ENCODE measurements at places on chromosomes 5 and 9. TPM values are rescaled to one million over a fixed set of nuclear protein-coding genes. Genes with fewer than 3 reads are reported as not detected.

The CCDC171 gene
- 1.7 TPM for total RNA-seq

The PURA gene
- 8.0 TPM for total RNA-seq

The SPINK6 gene
- not detected for total RNA-seq

The NPR3 gene
- total RNA-seq = 5.6 TPM

DNA sequence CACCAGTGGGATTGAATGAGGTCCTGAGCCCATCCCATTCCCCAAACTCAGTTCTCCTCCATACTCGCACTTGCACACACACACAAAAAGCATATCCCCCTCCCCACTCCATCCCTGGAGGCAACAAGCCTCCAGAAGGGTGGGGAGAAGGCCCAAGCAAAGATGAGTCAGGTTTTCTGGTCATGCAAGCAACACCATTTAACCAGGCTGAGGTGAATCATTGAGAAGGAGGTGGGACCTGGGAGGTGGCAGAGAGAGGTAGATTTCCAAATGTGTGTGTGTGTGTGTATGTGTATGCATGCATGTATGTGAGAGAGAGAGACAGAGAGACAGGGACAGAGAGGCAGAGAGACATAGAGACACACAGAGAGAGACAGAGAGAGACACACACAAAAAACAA lies 185.2 kb upstream of the TRIM32 start:
- peak; percentile 43 for DNase-seq

DNA sequence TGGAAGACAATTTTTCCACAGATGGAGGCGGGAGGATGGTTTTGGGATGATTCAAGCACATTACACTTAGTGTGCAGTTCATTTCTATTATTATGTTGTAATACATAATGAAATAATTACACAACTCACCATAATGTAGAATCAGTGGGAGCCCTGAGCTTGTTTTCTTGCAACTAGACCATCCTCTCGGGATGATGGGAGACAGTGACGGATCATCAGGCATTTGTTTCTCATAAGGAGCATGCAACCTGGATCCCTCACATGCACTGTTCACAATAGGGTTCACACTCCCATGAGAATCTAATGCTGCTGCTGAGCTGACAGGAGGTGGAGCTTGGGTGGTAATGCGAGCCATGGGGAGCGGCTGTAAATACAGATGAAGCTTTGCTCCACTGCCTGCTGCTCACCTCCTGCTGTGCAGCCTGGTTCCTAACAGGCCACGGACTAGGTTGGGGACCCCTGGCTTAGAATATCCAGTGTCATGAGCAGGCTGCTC lies 1.6 kb downstream of the STKLD1 start:
- peak; percentile 55 for DNase-seq

GRCh38 chr5:149865746-149866145 lies 78.8 kb downstream of the PDE6A start:
- peak; percentile 38 for DNase-seq

GRCh38 chr5:111742177-111742994 lies 14.6 kb downstream of the NREP start:
- DNase-seq = peak; percentile 85

DNA sequence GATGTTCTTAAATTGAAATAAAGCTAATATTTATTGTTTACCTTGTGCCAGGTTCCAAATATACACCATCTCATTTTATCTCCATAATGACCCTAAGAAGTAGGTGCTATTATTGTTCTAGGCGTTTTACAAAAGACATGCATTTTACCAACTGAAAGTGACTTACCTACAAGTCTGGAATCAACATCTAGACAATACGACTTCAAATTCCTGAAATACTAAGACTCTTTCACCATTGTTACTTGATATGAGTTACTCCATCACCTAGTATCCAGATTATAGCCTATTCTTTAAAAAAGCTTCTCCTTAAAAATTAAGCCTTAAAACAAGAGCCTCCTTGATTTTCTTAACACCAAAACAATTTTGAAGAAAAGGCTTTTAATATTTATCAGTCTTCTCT lies 13.3 kb downstream of the HACD4 start:
- no peak for DNase-seq

DNA sequence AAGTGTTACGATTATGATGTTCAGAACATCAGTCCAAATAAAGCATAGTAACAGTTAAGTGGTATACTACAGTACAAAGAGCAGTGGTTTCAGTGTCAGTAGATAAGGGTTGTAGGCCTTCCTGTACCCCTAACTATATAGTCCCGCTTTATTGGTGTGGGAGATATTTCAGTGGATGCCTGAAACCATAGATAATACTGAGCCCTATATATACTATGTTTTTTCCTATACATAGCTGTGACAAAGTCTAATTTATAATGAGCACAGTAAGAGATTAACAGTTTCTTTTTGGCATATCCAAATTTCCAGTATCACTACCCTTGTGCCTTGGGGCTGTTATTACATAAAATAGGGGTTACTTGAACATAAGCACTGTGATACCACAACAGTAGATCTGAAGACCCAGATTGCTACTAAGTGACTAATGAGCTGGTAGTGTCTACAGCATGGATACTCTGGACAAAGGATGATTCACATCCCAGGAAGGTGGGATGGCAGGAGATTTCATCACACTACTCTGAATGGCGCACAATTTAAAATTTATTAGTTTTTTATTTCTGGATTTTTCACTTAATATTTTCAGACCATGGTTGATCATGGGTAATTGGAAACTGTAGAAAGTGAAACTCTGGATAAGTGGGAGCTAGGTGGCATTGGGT lies 119.3 kb downstream of the RPS23 start:
- peak; percentile 81 for DNase-seq

DNA sequence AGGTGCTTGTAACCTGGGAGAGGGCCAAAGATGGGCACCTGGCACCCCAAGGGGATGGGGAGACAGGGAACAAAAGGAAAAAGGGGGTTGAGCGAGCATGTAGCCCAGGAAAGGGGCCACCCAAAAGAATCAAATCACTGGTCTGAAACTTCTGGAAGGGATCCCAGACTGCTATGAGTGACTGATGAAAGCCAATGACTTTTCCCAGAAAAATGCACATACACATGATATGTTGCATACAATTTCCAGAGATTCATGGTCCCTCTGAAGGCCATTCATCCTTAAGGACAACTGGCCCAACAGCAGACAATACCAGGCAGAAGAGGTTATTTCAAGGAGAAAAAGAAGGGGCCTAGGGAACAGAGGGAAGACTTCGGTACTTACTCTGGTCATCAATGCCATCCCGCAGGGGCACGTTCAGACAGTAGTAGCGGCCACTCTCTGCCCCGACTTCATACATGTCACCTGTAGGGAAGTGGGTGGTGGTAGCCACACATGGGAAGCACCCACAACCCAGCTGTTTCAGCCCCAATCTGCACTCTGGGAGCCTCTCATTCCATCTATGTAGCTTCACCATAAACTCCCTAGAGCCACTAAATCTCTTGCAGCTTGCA lies 8.4 kb downstream of the HDAC3 start:
- DNase-seq = no peak
